ENCODE measurements at places on chromosomes 11 and 22. TPM values are rescaled to one million over a fixed set of nuclear protein-coding genes. Genes with fewer than 3 reads are reported as not detected.

The MAJIN gene
- total RNA-seq: not detected

The DNAJB7 gene
- not detected for total RNA-seq

The MMP13 gene
- not detected for total RNA-seq

The OR52I2 gene
- not detected for total RNA-seq

The OR52N4 gene
- not detected for total RNA-seq

- no peak for DNase-seq
Observed at GRCh38 chr22:46580940-46581537, 39.1 kb upstream of the GRAMD4 start.

DNA sequence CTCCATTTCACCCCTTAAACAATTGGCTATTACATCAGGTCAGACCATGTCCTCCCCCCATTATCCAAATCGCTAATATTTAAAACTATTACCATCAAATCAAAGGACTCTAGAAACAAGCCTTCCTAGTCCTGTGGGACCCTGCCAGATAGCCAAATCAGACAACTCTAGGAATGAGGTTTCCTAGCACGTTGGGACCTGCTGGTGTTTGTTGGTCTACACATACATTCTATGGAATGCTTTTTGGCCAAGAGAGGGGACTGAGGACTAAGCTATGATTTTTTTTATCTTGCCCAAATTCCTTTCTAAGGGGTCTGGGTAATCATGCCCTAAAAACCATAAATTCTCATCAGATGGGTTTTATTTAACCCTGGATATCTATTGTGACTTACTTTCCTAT lies 14.1 kb upstream of the SELENOH start:
- DNase-seq: no peak

GRCh38 chr11:83779876-83780275 lies 493.7 kb upstream of the CCDC90B start:
- no peak for DNase-seq

DNA sequence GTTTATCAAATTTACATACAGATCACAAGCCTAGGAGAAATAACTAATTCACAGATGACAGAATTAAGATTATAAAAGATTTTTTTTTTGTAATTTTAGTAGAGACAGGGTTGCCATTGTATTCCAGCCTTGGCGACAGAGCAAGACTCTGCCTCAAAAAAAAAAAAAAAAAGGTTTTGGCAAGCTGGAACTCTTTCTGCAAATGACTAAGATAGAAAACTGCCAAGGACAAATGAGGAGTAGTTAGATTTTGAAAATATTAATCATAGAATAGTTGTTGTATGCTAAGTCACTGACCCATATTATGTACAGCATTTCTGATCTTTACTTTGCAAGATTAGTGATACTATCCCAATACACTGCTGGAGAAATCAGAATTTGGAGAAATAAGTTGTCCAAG lies 99.2 kb downstream of the C11orf65 start:
- DNase-seq: no peak

DNA sequence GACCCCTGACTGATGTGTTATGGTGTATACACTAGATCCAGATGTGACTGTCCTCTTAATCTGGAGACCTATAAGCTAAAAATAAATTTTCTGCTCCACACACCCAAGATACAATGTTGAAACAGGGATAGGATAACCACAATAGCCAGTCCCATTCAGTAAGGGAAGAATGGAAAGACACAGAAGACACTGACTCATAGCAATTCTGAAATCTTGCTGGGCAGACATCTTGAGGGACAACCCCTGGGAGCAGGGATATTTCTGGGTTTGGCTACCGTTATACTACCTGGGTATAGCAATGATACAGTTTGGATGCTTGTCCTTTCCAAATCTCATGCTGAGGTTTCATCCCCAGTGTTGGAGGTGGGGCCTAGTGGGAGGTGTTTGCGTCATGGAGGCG lies 93.9 kb downstream of the BUD13 start:
- DNase-seq: no peak

GRCh38 chr11:8252946-8253345 lies 10.7 kb downstream of the LMO1 start:
- no peak for DNase-seq

DNA sequence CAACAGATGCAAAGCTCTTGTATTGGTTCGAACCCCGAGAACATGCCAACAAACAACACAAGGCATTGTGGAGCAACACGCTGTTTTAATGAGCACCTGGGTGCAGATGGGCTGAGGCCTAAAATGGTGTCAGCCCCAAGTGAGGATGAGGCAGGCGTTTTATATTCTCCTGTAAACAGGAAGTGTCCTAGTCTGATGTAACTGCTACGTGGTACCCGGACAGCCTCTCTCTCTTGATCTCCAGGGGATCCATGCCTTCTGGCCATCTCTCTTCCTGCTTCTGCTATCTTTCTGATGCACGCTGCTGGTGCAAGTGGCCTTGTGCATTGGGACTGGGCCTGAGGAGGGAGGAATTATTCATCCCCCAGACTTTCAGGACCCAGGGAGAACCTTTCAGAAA lies 19.4 kb upstream of the VSTM5 start:
- no peak for DNase-seq

DNA sequence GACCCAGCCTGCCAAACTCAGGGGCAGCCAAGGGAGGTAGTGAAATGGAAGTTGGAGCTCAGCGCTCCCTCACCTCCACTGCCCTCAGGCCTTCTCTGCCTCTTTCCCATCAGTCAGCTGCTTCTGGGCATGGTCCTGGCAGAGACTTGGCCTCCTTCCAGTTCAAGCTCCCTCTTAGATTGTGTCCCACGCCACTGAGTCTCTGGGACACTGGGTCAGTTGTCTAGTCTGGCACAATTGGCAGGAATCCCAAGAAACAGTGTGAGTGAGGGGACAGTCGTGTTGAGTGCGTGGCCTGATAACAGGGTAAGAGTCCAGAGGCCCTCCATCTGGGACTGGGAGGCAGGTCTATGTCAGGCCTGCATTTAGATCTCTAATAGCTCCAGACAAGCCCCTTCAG lies 7.1 kb upstream of the SLC35E4 start:
- DNase-seq: no peak
